ENCODE measurements at places on chromosomes 5 and 9.

GRCh38 chr5:114312658-114313057 lies 49.2 kb upstream of the KCNN2 start:
- DNase-seq: no peak

GRCh38 chr9:132503116-132503515 lies 79.3 kb upstream of the BARHL1 start:
- no peak for DNase-seq

DNA sequence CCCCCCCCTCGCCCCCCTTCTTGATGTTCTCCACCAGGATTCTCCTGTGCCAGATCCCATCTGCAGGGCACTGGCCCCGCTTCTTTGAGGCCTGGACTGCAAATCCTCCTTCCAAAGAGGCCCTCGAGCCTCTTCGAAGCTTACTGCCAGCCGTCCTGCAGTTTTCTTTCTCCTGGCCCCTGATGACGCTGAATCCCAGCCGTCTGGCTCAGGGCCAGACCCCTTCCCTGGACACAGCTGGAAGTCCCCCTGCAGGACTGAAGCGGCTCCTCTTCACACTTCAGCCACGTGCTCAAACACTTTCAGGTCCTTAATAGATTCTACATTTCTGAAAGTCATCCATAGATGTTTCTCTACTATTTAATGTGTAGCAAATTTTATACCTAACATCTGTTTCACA lies 121.5 kb downstream of the EHMT1 start:
- DNase-seq: no peak

DNA sequence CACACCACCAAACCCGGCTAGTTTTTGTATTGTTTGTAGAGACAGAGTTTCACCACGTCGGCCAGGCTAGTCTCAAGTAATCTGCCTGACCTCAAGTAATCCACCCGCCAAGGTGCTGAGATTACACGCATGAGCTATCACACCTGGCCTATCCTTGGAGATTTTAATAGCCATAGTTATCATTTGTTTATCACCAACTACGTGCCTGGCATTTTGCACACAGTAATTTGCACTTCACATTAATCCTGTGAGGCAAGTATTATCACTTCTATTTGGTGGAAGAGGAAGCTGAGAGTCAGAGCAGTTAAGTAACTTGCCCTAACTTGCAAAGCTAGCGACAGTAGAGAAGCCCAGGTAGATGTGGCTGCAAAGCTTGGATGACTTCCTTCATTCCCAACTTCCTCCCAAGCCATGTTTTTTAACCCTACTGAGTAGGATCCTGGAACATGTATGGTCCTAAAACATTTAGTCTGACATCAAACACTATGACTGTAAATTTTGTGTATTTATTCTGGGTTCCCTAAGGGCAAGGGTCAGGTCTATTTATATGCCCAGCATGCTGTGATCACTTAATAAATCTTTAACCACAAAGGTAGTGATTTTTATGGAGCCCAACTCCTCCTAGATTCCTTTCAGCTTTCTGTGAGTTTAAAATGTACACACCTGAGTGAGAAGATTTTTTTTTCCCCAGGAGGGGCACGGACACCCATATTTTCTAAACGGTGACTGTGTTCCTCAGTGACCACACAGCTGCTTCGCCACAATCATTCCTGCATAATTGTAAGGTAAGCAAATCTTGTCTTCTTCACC lies 100.2 kb upstream of the RAI14 start:
- DNase-seq: no peak

DNA sequence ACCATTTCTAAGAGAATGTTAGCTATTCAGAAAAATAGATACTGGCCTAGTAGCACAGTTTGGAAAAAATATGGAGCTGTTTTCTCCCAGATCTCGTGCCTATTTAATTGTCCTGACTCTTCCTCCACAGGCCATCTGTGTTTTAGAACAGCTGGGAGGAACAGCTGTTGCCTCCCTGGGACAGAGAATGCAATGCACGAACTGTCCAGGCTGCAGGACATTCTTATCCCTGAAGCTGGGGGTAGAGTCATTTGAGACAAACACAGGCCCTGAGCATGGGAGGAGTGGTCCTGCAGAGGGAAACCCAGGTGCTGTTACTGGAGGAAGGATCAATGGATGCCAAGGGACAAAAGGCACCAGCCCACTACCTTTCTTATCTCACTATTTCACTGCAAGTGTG lies 20.9 kb upstream of the SPARC start:
- no peak for DNase-seq

GRCh38 chr5:10988622-10989021 lies 227.6 kb upstream of the DAP start:
- no peak for DNase-seq

DNA sequence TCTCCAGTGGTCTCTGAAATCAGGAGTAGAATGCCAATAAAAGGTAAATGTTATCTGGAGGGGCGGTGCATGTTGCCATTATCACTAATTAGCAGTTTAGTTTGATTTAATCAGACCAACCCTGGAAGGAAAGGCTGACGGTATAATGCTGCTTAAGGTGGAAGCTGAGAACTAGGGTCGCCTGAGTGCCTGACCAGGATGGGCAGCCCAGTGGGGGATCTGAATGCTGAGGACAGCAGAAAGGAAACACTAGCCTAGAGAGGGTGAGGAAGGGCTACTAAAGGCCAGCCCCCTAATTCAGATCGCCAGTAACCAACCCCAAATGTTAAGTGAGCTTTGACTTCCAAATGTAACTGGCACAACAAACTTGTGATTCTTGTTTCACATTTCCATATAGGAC lies 172.2 kb downstream of the APBA1 start:
- DNase-seq: no peak

DNA sequence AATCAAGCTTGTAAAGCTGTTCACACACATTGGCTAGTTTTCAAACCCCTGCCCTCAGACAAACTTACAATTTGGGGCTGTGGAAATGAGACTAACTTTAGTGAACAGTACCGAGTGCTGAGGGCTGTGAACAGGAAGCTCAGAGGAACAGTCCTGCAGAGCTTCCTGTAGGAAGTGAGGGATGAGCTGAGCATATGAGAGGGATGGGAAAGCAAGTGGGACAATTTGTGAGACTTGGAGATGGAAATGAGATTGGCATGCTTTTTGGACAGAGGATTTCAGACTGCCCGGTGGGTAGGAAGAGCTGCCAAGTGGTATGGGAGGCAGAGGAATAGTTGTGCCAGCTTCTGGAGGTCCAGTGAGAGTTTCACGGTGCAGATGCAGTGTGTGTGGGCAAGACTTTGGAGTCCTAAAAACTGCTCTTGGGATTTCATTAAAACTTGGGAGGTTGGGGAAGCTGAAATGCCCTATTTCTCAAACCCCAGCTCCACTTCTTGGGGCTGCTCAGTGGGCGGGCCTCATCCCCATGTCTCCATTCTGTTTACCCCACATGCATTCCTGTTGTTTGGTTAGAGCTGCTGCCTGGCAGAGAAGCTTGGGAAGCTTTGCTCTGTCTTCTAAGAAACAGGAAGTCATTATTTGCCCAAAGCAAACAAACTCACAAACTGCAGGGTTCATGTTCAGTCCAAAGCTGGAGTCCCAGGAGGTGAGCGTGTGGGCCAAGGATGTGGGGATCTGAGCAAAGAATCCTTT lies 267.5 kb downstream of the ZSWIM6 start:
- DNase-seq: no peak

- DNase-seq: no peak
These were observed 173.9 kb downstream of the HSPA4 start for GRCh38 chr5:133225671-133226152.

GRCh38 chr9:21906213-21906612 lies 88.0 kb downstream of the CDKN2A start:
- DNase-seq: no peak

GRCh38 chr5:144202726-144203125 lies 32.1 kb downstream of the KCTD16 start:
- DNase-seq: no peak

- DNase-seq: no peak
These were observed 185.0 kb upstream of the ELL2 start for GRCh38 chr5:96146675-96147074.

DNA sequence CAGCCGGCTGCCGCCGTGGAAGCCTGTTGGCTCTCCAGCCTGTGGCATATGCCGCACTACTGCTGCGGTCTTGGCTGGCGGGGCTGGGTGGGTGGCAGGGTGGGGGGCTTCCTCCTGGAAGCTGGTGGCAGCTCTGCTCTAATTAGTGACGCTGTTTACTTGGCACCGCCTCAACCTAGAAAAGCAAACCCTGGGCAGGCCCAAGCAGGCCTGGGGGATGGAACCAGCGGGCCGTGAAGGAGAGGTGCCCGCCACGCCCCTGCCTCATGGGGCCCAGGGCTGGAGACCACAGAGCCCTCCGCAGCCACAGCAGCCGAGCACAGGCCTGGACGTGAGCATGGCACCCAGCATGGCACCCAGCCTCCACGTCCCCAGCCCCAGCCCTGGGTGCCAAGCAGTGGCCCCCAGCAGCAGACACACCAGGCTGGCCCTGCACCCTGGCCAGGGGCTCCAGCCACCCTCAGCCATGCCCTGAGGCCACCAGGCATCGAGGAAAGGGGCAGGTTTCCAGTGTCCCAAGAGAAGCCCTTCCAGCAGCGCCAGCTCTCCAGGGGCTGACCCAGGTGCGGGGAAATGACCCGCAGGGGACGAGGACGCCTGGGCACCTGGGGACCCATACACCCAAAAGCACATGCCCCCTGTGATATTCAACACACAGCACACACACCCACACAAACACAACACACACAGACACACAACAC lies 5.4 kb upstream of the CCDC187 start:
- no peak for DNase-seq

GRCh38 chr5:81572201-81572600 lies 178.3 kb upstream of the ACOT12 start:
- DNase-seq: no peak

DNA sequence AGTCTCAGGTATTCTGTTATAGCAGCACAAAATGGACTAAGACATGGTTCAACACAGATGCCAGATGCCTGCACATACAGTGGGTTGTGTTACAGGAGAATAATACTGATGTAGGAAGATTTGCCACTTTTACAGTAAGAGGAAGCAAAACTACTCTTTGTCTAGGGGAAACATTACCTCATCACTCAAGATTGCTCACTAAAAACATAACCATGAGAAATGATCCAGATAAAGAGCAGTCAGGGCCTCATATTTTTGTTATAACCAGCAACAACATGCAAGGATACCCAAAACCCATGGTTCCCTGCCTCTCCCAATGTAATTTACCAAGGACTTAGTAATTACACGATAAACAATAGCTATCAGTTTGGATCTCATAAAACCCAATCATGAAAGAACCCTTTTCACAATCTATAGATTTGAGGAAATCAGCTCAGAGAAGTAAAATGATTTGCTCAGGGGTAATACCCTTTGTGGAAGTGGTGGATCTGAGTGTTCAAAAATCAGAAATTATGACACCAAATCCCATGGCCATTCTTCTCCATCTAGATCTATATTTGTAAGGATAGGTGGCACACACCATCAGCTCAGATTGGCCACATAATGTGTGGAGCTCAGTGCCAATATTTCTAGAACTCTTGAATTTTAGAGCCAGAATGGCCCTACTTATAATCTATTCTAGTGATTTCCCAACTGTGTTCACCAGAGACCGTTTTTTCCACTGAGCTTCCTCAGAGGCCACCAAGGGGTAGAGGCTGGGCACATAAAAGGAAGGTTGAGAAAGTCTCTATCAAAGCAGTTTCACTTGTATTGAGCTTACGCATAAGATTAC lies 27.8 kb downstream of the DPYSL3 start:
- no peak for DNase-seq

GRCh38 chr9:13597427-13597826 lies 317.9 kb upstream of the MPDZ start:
- no peak for DNase-seq

DNA sequence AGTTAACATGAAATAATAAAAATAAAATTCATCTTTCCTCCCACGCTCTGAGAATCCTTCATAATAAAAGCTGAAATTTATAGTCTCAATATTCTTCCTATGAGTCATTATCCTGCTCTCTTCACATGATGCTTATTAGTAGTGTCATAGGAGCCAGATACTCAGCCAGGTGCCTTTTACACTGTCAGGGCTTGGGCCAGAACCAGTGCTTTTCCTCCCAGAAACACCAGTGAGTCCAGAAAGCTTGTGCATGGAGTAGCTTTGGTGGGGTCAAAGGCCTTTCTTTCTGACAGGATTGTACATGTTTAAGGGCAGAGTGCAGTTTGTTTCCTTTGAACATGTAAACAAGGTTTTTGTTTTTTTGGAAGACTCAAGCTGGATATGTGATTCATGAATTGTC lies 6.8 kb downstream of the LSM11 start:
- no peak for DNase-seq

DNA sequence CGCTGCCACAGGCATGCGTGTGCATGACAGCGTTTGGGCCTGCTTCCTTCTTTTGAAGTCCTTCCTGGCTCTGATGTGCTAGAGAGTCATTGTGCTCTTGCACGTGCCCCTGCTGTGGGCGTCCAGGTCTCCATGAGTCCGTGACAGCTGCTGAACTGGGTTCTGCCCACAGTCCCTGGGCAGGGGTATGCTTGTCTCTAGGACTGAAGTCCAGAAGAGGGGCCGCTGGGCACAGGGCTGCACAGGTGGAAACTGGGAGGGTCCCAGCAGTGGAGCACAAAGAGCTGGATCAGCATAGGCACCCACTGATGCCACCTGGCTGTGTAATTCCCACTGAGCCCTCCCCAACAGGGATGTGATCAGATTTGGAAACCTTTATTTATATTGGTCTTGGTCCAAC lies 169.4 kb downstream of the IRX2 start:
- no peak for DNase-seq

- DNase-seq: no peak
These were observed 55.3 kb downstream of the IL33 start for GRCh38 chr9:6270896-6271295.

- no peak for DNase-seq
These were observed 19.5 kb upstream of the RAB14 start for GRCh38 chr9:121220996-121221663.

GRCh38 chr5:157463621-157464518 lies 3.9 kb downstream of the NIPAL4 start:
- DNase-seq: no peak

- DNase-seq: peak; percentile 80
These were observed 35.8 kb upstream of the LCP2 start for GRCh38 chr5:170333161-170333910.

- no peak for DNase-seq
These were observed 22.6 kb downstream of the DOCK8 start for GRCh38 chr9:237141-237857.

DNA sequence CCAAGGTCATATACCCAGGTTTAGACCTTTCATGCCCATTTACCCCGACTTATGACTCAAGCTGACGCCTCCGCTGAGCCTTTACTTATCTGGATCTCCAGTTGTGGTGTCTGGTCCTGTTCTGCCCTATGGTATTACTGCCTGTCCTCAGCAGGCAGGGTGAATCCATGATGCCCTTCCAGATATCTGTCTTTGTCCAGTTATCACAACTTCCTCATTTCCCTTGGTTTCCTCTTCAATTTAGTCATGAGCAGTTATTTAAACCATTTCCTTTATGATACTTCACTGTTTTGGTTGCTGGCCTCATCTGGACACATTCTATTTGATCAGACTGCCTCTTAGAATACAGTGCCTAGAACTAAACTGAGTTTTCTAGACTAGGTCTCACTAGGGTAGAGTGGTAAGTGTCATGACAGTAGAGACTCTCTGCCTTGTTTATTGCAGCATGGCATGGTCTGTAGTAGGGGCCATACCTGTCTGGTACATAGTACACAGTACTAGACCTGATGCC lies 93.3 kb downstream of the MELK start:
- DNase-seq: no peak

GRCh38 chr5:76615759-76616158 lies 7.4 kb downstream of the F2RL2 start:
- DNase-seq: no peak

GRCh38 chr5:33933723-33934169 lies 2.4 kb upstream of the RXFP3 start:
- DNase-seq: no peak

- no peak for DNase-seq
These were observed 57.0 kb downstream of the SECISBP2 start for GRCh38 chr9:89375191-89375760.

GRCh38 chr9:32524892-32525708 lies 896 bp downstream of the RIGI start:
- peak; percentile 24 for DNase-seq

All from CD4-positive, alpha-beta T cell treated with Interleukin-12 subunit alpha and Interleukin-12 subunit beta, for 1 hour (primary cell).